ENCODE measurements at places on chromosomes 3 and 15.

- no peak for DNase-seq
Measured at GRCh38 chr15:26020871-26021270, 157.7 kb upstream of the ATP10A start.

DNA sequence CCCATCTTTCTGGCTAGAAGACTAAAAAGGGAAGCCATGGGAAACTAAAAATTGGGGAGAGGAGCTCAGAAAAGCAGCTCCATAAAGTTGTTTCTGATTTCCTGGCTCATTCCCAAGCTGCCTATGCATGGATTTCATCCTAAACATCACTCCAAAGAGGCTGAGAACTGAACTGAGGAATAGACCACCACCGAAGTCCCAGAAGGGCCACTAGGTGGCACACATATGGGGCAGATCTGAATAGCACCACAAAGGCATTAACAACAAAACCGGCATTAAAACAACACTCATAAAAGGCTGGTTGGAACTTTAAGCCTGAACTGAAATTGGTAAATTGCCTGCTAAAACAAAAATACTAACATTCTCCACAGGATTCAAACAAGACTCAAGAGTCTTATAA lies 106.3 kb downstream of the PLD1 start:
- peak; percentile 24 for DNase-seq

GRCh38 chr3:40329071-40329470 lies 19.6 kb downstream of the EIF1B start:
- no peak for DNase-seq

GRCh38 chr3:156252656-156253055 lies 132.3 kb downstream of the KCNAB1 start:
- DNase-seq: no peak

DNA sequence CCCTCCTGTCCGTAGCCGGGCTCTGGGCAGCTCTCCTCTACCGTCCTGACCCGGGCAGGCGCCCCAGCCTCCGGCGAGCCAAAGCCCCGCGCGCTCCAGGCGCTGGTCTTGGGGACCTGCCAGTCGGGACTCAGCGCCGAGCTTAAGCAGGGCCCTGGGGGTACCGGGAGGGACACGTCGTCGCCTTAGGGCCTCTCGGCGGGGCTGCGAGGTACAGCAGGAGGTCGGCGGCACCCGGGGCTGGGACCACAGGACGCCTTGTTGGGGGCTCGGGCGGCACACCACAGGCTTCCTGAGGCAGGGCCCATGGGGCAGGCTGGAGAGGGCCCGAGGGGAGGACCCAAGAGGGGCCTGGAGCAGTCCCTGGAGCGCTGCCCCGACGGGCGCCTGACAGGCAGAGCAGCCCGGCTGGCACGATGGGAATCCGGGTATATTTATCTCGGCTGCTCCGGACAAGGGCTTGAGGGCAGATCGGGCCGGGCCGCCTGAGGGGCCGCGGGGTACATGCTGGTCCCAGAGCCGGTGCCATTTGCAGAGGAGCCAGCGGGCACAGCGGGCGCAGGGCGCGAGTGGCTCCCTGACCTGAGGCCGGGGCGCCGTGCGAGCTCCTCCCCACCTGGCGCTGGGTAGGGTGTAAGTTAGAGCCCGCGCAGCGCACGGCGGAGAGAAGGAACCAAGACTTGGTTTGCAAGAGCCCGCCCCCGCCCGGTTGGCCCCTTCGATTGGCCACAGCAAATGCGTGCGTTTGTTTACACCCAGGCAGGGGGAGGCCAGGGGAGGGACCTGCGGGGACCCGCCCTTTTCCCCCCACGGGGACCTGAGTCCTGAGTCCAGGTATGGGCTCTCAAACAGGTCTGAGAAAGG lies 574 bp downstream of the SLC38A3 start:
- DNase-seq: no peak

GRCh38 chr15:76756381-76756780 lies 148.8 kb downstream of the SCAPER start:
- DNase-seq: no peak

DNA sequence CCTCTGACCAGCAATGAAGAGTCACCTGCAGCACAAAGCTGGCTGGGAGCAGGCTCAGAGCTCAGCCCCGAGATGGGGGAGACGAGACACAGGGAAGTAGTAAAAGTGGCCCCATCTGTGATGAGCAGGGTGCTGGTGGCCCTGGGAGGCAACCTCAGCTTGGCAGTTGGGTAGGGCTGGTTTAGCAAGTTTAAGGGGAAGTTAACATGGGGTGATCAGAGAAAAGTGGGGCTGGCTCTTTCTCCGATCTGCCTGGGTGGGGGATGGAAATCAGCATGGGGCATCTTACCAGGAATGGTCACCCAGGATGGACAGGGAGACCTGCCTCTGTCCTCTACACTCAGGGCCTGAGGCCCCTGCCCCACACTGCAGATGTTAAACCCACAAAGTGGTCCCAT lies 29.9 kb upstream of the SFMBT1 start:
- no peak for DNase-seq

DNA sequence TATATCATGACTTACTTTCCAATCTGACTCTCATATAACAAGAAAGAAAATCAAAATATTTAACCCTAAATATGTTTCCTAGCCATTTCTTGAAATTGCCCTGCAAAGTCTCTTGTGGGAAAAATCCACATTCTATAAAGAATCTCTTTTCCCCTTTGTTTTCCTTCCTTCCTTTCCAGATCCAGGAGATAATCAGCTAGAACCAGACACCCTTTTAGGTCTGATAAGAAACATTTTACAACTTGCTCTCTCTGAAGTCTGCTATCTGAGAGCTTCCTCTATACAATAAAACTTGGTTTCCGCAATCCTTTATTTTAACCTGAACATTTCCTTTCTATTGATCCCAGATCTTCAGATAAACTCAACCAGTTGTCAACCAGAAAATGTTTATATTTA lies 100.5 kb upstream of the RNU6-1 start:
- no peak for DNase-seq

DNA sequence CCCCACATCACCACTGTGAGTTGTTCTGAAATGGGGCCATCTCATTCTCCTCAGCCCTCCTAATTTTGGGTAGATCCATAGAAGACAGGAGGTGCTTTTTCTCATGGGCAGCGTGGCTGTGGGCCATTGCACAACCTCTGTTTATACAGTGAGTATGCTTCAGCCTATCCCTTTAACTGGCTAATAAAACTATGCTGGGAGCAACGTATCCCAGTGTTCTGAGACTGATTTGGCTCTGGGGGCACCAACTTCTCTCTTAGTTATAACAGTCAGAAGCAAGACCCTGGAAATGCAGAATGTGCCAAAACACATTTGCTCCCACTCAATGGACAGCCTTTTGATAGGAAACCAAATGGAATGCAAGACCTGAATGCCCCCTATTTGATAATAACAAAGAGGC lies 97.1 kb upstream of the ICE2 start:
- no peak for DNase-seq

DNA sequence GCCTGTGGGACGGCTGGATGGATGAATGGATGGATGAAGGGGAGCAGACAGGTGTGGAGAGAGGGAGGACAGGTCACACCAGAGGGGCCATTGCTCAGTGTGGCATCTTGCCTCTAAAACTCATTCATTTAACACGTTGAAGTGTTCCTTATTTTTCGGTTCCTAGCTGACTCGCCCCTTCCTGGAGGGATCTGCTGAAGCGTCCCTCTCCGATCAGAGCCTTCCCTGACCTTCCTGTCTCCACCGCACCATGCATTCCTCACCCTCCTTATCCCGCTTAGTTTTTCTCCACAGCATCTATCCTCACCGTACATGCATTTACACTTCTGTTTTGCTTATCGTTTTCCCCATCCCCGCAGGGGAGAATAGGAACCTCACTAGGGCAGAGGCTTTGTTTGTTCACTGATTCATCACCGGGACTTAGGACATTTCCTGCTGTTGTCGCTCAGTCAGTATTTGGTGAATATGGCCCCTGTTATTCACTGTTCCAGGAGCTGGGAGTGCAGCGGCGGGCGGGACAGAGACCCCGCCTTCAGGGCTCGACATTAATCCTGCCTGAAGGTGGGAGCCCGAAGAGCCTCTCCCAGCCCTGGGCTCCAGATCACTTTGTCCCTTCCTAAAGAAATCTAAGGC lies 32.0 kb downstream of the FOXL2 start:
- no peak for DNase-seq

- DNase-seq: no peak
Measured at GRCh38 chr3:121096953-121097352, 188.9 kb downstream of the STXBP5L start.

- no peak for DNase-seq
Measured at GRCh38 chr3:125146626-125147490, 65.7 kb downstream of the SLC12A8 start.

- no peak for DNase-seq
Measured at GRCh38 chr3:104291878-104292277, 1074.8 kb upstream of the ALCAM start.

- no peak for DNase-seq
Measured at GRCh38 chr3:72270072-72270681, 485.2 kb upstream of the PROK2 start.

DNA sequence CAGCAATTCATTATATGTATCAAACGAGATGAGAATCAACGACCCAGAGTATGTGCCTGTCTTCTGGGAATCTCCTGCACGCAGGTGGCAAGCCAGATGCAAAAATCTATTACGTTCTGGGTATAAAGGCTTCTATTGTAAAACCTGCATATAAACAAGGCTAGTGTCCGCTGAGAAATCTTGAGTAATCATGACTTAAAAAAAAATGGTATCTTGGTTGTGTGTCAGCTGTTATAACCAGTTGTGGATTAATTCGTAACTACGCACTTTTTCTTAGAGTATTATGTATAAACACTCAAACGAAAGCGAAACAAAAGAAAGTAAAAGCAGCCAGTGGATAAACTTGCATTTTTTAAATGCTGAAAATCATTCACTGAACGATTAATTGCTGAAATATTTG lies 509.1 kb downstream of the RSL24D1 start:
- no peak for DNase-seq

DNA sequence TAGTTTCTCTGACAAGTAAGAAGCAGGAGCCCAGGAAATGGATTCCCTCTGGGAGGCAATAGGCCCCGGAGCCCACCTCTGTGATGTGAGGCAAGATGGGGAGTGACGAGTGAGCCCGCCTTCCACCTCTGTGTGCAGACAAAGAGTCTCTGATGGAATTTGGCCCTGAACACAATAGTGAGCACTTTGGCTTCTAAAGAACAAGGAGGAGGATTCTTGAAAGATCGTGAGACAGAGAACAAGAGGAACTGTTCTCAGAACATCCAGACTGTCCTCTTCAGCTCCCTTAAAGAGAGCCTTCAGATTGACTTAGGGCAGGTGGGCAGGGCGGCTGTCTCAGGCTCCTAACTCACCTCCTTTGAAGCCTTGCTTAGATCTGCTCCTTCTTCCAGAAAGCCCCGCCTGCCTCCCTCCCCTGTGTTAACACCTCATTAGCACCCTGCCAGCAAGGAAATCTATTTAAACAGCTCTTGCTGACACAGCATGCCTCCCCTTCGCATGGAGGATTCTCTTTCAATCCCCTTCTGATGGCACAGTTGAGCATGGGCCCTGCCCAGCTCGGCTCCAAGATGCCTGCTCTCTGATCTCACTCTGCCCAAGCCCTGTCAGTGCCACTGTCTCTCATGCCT lies 430.3 kb downstream of the NTRK3 start:
- DNase-seq: no peak

DNA sequence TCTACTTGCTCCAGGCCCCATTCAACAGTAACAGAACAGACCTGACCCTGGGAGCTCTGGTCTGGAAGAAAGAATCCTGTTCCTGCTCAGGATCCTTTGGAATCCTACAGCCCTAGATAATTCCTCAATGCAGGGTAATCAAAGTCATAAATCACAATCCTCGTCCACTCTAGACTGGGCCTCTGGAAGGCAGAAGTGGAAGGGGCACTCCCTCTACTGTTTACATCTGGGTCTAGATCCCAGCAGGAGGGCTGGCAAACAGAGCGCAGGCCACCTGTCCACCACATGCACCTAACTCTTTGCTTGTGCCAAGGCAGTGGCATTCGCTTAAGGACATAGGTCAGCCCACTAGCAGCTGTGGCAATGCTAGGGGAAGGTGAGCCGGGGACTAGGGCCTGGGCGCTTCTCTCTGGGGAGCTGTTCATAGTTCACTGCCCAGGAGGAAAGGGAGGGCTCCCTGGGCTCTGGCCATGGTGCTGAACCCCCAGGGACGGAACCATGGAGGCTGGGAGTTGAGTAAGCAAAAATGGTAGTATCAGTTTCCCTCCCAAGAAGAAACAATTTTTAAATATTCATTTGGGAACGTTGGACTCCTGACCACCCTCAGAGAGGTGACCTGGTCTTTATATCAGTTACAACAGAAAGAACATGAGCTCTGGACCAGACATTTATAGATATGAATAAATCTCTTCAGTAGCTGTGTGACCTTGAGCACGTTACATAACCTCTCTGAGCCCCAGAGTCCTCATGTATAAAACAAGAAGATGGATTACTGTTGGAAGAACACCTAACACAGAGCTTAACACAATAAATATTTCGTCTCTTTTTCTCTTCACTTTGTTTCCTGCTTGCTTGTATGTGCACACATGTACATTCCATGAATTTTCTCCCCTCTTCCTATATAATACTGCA lies 90.2 kb downstream of the NTRK3 start:
- DNase-seq: no peak

DNA sequence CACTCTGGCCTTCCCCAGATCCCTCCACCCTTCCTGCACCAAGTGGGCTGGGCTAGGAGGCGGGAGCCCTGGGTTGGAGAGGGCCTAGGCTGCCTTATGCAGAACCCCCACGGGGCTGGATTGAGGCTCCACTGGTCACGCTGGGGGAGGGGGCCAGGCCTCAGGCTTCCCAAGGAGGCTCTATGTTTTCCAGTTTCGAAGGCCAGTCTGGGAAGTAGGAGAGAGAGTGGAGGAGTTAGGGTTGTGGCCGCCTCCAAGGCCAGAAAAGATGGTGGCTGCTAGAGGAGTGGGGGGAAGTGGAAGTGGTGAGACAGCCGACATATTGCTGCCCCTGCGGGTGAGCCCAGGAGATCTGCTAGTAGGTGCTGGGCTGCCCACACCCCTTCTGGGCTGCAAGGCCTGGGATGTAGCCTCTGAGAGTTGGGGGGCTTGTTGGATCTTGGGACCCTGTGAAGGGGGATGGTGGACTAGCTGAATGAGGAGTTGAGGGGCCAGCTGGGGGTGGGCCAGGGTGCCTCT lies 1.2 kb downstream of the GNAI2 start:
- no peak for DNase-seq

DNA sequence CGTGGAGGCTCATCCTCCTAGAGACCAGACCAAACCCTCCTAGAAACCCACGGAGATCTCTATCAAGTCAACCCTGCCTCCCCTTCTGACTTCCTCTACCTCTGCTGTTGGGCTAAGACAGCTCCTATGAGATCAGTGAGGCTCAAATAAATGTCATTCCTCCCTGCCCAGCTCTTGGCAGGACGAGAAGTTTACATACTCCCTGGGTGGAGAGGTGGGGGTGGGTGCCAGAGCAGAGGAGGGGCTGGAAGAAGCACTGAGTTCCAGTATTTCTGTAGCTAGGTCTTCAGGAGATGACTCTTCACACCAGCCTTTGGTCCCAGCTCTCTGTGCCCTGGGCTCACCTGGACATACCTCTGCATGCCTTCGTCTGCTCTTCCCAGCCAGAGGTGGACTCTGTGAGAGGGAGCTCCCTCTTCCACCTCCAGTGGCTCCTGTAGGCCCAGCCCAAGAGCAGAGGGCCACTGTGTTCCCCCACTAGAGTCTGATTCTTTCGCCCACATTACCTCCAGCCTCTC lies 42.4 kb upstream of the TLE3 start:
- no peak for DNase-seq

GRCh38 chr3:181050738-181051137 lies 61.2 kb upstream of the DNAJC19 start:
- DNase-seq: no peak

- no peak for DNase-seq
Measured at GRCh38 chr3:138103466-138103865, 11.9 kb downstream of the DZIP1L start.
